ENCODE measurements at places on chromosomes 2 and 18.

DNA sequence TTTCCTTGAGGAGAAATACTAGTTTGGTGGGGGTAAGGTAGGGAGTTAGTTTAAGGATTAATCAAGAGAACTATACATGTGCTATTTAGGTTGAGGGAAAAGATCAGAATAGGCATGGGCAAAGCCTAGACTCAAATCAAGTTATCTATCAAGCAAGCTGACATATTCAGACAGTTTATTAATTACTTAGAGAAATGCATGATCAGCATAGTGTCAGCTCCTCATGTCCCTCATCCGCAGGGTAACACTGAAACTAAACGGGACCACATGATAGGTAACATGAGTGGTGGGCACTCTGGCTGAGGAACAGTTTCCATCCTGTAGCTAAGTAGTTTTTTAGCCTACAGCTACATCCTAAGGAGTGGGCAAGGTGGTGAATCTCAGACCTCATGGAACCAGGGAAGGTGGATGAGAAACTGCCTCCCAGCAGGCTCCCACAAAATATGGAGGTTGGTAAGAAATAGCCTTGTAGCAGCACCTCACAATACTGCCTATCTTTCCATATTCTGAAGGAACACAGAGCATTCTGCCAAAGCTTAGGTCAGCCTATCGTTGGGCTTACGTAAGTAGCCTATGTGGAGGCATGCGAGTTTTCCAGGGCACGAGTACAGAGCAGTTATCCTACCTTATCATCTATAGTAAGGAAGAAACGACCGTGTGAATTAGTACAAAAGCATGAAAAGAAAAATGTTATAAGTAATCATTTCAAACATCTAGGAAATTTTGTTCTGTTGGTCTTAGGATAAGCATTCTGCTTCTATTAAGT lies 18.4 kb downstream of the ZC3H6 start:
- peak; percentile 43 for DNase-seq

GRCh38 chr2:157819761-157820160 lies 56.4 kb downstream of the ACVR1 start:
- DNase-seq = no peak

DNA sequence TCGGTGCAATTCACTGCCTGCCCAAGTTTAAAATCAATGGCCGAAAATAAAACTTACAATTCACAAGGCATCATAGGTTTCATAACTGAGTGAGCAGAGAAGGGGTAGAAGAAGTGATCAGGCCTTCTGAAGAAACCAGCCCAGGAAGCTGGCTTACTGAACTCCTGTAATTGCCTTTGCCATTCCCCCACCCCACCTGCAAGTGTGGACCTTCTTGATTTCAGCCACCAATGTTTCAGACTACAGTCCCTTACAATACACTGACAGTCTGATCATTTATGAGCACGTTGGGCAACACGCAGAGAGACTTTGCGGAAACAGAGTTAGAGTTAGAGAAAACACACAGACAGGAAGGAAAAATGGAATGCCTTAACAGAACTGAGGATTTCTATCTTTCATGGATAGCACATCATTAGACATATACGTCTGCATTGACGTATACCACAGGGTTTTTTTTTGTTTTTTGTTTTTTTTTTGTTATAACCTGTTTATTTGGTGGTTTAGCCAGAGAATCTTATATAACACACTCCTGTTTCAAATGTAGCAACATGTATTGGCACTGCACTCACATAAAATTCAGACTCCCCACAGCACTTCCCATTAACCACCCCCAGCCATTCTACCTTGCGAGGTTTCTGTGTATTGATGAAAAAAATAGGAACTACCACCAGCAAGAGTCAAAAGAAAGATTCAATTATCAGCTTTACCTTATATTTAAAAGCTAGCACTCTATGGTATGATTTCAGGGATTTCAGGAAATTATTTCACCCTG lies 126.4 kb downstream of the CACNB4 start:
- DNase-seq = no peak

DNA sequence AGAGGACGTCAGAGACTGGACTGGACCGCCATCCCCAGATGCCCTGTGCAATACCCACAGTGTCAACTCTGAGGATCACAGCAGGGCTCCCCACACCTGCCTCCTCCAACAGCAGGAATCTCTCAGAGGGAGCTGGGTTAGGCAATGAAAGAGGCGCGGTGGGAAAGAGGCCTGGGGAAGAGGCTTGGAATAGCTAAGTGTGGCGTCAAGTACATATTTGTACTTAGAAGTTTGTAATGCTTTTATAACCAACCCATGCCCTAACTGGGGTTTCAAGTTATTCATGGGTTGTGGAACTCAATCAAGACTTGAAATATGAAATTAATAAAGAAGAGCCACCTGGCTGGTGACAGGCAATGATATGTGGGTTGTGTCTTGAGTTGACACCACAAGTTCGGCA lies 28.7 kb downstream of the CYP26B1 start:
- no peak for DNase-seq

DNA sequence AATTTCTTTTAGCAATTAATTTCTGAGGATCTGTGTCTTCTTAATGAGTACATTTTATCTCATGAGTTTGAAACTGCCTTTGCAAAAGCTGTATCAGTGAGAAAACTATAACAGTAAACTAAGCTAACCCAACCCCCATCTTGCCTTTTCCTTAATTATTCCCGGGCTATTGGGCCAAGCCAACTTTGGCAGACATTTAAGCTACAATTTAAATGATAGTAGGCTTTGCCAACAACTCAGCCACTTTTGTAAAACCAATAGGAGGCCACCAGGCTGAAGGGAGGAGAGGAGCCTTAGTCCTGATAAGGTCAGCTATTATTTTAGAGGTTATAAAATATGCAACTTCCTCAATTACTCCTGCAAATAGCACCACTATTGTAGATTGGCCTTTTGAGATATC lies 218.0 kb upstream of the KCNJ3 start:
- DNase-seq = no peak

- DNase-seq = no peak
These were observed 56.2 kb upstream of the RMDN2 start for GRCh38 chr2:37868866-37869265.
